ENCODE measurements at places on chromosomes 3 and 15.

DNA sequence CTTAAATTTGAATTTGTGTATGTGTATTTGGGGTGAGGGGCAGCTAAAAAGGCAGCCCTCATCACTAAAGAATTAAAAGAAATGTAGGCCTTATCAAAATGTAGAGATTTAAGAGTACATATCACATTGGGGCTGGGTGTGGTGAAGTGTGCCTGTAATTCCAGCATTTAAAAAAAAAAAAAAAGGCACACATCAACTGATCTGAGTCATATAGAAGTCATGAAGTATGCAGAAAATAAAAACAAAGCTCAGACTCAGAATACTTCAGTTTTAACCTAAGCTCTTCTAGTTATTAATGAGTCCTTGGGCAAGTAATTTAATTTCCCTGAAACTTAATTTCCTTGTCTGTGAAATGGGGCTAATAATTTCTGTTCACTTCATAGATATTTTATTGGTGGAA lies 31.6 kb downstream of the SLC24A1 start:
- DNase-seq: no peak

DNA sequence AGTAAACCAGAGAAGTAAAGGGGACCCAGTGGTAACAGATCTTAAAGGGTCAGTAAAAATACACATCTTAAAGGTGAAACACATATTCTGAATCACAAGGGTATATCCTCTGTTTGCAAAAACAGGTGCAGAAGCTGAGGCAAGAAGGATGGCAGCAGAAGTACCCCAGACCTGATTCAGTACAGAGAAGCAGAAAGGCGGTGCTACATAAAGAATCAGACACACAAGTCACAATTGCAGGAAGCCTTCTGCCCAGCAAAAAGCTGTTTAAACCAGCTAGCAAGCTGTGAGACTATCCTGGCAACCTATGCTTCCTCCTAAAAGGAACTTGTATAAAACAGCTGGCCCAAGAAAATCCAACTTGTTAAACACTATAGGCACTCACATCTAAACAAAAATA lies 49.4 kb downstream of the ZNF280D start:
- no peak for DNase-seq

DNA sequence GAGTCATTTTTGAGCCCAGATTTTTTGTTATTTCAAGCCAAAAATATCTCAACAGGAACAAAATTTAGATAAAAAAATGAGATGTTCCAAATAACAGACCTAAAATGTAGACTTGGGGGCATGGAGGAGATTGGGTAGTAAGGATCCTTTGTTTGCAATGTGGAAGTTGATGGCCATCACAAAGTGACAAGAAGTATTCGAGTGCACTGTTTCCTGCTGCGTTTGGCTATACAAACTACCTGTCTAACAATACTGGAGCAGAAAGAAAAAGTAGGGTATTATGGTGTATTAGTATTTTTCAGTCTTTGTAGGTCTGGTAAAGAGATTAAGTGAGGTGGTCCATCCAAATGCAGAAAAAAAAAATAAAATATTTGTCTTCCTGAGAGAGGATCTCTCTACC lies 284.2 kb downstream of the C3orf38 start:
- DNase-seq: no peak

DNA sequence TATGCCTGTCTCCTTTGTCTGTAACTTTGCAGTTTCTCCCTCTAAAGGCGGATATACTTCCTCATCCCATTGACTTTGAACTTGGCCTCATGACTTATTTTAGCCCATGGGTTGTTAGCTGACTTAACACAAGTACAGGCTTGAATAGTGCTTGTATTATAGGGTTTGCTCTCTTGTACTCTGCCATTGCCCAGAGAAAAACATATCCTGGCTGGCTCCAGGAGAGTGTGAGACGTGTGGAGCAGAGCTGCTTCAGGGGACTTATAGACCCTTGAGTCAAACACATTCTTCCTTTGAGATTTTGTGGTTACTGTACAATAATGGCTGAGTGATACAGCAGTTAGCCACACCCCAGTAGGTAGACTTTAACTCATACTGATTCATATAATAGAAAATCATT lies 124.0 kb downstream of the RAP2B start:
- DNase-seq: no peak

DNA sequence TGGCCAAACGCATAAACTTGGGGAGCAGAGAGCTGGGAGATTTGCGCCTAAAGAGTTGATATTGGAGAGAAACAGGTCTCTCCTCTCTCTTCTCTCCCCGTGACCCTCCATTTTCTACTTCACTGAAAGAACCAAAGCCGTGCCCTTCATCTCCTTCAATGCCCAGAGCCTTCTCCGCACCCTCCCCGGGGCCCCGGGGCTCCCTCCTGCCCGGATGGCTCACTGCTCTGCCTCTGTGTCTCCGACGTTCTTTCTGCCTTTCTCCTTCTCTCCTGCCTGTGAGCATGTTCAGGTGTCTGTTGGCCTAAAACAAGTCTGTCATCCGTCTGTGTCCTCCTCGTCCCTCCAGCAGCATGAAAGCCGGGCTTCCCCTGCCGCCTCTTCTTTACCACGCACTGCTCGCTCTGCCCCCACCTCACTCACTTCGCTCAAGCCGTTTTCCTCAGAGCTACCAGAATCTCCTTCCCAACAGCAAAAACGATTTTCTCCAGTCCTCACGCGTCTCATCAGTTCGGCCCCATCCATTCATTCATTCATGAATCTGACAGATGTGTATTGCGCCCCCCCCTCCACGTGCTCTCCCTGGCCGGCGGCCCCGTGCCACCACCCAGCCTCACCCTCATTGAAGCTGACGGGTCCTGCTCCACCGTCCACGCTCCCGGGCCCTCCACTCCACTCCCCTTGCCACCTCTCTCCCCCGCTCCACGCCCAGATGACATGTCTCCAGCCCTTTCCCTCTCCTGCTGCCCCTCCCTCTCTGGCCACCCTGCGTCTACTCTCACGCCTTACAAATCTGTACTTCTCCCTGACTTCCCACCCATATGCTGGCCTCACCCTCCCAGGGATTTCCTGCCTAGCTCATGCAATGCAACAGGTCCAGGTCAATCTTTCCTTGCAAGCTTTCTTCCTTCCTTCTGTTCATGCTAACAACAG lies 10.2 kb downstream of the MUC4 start:
- no peak for DNase-seq

GRCh38 chr3:119570229-119570628 lies 9.1 kb upstream of the ADPRH start:
- DNase-seq: no peak

DNA sequence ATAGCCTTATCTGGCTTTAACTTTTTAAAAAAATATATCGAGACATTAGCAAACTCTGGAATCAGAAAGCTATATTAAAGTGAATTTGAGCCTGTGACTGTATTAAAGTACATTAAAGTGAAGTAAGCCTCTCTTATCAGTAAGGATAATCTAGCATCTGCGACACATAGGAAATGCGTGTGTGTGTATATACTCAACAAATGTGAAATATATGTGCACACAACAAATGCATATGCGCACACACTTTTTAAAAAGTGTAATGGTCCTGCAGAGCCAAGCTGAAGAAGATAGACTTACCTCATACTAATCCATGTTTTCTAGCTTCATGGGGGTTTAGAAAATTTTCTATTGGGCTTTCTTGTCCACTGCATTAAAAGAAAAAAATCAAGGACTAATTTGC lies 437.1 kb downstream of the ZIC1 start:
- no peak for DNase-seq

- DNase-seq: no peak
These were observed 34.8 kb downstream of the EIF4E3 start for GRCh38 chr3:71690341-71690841.

DNA sequence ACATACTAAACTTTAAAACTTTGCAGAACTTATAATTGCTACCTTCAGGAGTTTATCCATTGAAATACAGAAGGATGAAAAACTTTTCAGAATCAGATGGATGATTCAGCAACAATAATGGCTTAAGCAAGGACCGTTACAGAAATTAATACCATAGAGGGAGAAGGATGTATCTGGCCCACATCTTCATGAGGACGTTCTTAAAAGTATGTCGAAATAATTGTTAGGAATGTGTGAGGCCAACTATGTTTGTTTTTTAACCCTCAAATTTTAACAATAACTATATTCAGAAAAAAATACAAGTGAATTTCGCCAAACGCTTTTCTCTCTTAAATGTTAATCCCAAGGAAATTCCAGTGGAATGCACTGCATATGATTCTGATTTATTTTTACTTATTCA lies 105.2 kb upstream of the EPHA3 start:
- no peak for DNase-seq

GRCh38 chr3:146117406-146118285 lies 43.3 kb downstream of the PLOD2 start:
- no peak for DNase-seq

DNA sequence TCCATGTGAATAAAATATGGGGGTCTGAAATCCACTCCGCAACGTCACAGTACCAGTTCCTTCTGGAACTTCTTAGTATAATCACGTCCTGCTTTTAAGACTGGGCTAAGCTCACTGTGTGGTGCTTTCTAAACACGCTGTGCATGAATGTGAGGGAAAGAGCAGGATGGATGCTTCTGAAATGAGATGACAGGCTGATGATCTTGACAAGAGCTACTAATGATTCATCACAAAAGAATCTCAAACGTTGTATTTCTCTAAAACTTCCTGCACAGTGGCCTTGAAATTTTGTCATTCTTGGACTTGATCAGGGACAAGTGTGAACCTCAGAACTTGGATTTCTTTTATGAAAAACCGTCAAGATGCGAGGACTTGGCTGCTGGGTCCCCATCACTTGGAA lies 221.4 kb downstream of the CADPS start:
- no peak for DNase-seq

- DNase-seq: no peak
These were observed 43.4 kb downstream of the C2CD4A start for GRCh38 chr15:62109982-62110851.

DNA sequence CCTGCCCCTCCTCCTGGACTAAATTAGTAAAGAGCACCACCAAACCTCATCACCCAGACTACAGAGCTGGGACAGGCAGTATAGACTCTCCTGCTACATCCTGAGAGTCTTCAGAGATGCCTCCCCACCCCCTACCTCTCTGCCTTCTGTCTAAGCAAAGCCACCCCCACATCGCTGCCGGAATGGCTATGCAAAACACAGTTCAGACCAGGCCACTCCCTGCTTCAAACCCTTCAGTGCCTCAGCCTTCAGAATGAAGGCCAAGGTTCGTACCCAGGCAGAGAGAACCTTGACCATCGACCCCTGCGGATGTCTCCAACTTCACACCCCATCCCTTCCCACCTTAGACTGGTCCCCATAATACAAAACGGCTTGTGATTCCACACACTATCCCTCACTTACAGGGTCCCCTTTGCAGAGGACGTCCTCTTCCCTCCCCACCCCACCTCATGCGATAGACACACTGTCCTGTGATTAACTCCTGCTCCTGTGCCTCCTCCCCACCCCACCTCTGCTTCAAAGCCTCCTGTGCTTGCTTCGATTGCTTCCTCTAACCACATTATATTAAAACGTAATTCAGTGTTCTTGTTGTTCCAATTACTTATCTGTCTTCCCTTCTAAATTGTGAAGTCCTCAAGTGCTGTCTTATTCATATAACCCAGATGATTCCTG lies 175.3 kb downstream of the UACA start:
- DNase-seq: no peak
